SW 1271 (cell line): ENCODE measurements at places on chromosomes 4 and X.

GRCh38 chr4:107719207-107719921 is 670 bp downstream of the PAPSS1 start:
- no peak for DNase-seq

GRCh38 chr4:92047209-92047875 is 256.4 kb upstream of the GRID2 start:
- no peak for DNase-seq

DNA sequence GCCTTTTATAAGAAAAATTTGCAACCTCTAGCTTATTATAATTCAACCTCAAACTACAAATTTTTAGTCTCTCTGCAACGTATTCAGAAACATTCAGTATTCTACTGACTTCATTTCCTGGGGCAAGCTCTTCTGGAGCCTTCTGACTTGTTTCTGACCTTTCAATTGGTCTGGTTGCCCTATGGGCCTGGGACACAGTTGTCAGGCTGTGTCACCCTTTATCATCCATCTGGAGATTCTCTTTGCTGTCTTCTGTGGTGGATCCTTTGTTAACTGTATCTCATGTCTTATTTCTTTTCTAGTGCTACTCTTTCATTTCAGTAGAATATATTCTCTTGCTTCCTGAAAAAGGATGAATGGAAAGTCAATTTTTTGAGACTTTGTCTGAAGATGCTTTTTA is 55.1 kb upstream of the PGRMC2 start:
- no peak for DNase-seq

GRCh38 chrX:30741545-30741944 is 88.3 kb downstream of the GK start:
- DNase-seq = no peak

DNA sequence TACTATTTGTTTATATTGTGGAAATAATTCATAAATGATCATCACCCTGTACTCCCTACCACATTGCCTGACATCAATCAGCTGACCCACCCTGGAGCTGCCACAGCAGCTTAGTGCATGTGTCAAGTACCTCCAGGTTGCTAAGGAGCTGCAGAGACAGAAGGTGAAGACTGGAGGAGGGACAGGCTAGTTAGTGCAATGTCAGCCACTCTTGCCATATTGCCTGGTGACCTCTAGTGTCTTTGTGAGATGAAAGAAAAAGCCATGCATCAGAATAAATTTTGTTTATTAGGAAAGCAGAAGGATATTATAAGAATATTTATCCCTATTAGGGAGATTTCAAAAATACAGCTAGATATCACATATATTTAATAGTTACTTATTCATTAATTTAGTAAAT is 243.9 kb upstream of the FAT4 start:
- no peak for DNase-seq

DNA sequence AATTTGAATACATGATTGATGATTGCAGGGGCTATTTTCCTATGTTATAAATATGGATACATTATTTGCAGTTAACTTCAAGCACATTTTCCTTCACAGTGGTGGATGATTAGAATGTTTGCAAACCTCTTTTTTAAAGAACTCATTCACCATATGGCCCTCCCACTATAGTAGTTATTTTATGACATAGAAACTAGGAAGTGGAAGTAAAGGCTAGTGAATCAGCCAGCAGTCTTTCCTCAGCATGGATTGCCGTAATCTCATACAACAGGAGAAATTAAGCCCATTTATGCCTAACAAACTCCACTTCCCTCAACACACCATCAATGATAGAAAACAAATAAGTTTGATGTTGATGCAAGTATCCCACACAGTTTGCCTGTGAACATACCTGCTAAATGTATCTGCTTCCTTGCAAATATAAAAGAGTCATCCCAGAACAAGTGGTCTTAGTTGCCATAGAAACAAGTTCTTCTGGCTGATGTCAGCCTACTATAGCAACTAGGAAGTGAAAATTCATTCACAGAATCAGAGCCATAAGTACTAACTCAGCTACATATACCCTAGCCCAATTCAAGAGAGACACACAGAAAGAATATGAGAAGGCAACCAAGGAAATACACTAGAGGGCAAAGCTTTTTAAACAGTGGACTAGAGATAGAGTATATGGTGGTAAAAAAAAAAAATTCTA is 100.9 kb upstream of the RADX start:
- no peak for DNase-seq

- no peak for DNase-seq
Observed at GRCh38 chr4:149835280-149835679, 19.6 kb upstream of the IQCM start.

DNA sequence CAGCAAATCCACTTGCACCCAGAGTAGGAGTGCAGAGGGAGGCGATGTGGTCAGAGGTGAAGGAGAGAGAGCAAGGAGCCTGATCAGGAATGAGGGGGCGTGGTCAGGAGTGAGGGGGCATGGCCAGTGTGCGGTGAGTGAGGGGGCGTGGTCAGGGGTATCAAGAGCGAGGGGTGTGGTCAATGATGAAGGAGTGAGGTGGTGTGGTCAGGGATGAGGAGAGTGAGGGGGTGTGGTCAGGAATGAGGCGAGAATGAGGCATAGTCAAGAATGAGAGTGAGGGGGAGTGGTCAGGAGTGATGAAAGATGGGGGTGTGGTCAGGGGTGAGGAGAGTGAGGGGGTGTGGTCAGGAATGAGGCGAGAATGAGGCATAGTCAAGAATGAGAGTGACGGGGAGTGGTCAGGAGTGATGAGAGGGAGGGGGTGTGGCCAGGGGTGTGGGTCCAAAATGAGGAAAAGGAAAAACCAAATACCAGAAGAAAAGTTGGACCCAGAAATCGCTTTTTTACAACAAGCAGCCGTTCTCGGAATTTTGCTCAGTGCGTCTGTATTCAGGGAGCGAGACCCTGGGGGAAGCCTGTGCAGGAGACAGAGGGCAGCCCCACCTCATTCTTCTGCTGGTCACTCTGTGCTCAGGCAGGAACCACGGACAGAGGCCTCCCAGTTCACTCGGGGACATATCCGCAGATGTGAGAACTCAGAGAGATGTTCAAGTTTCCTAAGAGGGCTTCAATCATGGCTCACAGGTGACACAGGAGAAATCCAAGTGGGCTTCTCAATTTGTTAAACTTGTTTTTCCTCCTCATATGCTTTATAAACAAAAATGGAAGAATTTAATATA is 47.5 kb downstream of the MAGEA1 start:
- DNase-seq = peak; percentile 9

DNA sequence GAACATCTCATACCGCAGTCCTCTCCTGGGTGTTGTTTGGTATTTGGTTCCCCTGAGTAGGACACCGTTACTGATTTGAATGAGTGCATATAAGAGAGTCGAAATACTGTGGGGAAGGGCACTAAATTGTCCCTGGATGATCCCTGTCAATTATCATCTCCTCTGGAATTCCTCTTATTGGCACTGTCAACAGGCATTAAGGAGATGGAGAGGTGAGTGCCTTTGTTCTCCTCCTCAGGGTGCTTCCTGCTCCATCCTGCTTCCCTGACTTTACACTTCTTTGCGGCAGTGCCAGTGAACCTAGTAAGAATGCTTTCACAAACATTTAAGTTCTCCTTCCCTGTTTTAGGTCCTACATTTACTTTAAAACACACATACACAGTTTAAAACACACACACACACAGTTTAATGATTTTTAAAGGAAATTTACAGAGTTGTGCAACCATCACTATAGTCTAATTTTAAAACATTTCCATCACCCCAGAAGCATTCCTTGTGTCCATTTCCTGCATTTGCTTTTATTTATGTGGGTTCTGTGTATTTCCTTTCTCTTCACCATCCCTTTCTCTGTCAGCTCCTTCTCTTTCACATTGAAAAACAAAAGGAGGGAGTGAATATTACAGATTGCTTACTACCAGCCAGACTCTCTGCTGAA is 20.9 kb upstream of the ZRSR2 start:
- no peak for DNase-seq

- peak; percentile 13 for DNase-seq
Observed at GRCh38 chrX:136065044-136065671, 79.9 kb downstream of the SLC9A6 start.

DNA sequence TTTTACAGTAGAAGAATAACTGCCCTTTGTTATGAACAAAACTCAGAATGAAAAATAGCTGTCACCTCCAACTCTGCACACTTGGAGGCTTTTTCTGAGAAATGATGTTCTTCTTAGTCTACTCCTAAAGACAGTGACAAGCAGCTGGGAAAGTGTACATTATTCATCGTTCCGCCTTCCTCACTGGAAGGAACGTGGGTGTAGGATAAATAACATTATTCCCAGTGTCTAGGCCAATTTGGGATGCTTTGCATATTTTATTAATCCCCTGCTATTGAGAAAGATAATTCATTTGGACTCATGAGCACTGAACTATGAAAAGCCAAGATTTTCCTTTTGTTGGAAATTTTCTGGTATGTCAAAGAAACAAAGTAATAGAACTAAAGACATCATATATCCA is 87.8 kb downstream of the VCX2 start:
- no peak for DNase-seq

GRCh38 chr4:82284475-82284857 is 89.3 kb downstream of the HNRNPD start:
- no peak for DNase-seq

GRCh38 chrX:81120936-81121371 is 80.8 kb downstream of the HMGN5 start:
- peak; percentile 0 for DNase-seq

- no peak for DNase-seq
Observed at GRCh38 chr4:89324671-89325070, 17.1 kb upstream of the GPRIN3 start.

DNA sequence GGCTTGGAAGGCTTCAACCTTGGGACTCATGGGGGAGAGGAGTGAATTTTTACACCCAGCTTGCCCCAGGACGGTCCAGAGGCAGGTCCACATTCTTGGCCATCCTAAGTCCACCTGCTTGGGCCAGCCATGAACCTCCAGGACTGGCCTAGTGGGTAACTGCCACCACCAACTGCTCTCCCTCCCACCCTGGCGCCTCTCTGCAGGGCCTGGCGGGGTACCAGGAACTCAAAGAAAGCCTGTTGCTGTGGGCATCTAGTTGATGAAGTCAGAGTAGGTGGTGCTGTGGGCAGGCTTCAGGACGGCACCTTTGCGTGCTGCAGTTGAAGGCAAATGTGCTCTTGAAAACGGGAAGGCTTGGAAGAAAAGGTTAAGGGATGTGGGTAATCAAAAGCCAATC is 12.0 kb downstream of the BCOR start:
- DNase-seq = no peak

- DNase-seq = no peak
Observed at GRCh38 chr4:107991945-107992630, 2.4 kb downstream of the HADH start.

DNA sequence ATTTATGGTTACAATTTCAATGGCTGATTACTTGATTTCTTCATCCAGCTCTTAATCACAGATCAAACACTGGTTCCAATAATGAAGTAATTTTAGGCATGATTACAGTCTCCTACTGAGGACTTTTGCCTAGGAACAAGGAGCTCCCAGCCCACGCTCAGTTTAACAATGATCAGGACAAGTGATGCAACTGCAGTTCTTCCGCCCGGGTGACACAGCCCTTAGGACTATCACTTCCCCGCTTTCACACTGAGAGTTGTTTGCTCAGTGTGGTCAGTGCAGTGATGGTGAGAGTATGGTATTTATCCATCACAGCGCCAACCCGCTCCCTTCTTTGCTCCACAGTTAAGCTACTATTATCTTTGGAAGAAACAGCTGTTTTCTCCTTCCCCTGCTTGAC is 203.2 kb upstream of the MBNL3 start:
- no peak for DNase-seq

DNA sequence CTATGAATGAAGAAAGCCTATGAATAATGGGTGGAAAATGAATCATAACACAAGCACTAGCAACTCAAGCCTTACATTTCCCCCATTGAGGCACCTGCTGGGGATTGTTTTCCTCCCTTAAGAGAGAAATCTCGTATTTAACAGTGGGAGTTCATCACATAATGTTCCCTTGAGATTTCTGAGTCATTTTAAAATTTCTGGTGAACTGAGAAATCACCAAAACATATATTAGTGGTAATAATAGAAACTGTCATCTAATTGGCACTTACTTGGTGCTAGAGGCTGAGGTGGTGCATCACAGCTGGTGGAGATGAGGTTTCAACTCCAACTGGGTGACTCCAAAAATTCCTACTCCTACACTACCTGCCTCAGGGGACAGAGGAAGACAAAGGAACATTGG is 561.3 kb upstream of the LCORL start:
- DNase-seq = no peak

GRCh38 chr4:7956934-7957656 is 17.4 kb upstream of the AFAP1 start:
- DNase-seq = no peak

DNA sequence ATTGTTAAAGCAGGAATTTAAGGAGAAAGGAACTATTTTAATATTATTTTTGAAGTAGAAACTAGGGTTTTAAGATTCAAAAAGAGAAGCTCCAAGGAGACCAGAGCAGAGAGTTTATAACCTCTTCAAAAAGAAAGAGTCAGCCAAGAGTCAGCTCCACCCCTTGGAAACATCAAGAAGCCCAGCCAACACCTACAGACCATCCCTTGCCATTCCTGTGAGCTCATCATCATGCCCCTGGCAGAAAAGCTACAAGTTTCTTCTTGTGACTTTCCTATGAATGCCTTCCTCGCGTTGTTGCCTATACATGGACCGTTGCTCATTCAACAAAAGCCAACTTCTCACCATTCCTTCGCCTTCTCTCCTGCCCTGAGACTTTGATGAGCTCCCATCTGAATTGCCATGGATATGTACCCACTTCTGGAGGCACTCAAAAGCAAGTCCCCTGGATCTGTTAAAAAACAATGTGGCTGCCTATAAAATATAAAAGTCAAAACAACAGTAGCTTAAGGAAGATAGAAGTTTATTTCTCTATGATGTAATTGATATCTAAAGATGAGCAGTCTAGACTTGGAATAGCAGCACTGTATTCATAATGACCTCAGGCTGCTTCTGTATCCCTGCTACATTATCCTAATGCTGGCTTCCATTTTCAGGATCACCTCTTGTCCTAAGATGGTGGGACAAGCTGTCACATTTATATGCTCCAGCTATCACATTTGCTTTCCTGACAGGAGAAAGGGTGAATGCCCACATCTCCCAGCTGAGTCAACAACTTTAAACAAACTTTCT is 20.3 kb downstream of the PLRG1 start:
- no peak for DNase-seq

- no peak for DNase-seq
Observed at GRCh38 chrX:100356351-100356896, 53.6 kb downstream of the PCDH19 start.

DNA sequence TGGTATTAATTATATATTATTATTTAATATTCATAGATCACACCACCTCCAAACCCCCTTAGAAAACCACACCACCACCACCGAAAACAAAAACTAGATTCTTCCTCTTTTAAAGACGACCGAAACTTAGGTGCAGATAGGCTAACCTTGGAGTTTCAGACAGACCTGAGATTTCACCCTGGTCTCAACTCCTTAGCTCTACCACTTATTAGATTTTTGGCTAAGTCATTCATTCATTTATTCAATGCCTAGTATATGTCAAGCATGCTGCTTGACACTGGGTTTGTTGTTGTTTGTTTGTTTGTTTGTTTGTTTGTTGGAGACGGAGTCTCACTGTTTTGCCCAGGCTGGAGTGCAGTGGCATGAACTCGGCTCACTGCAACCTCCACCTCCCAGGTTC is 9.5 kb upstream of the BMP2K start:
- no peak for DNase-seq

GRCh38 chrX:22952010-22952409 is 47.8 kb upstream of the DDX53 start:
- DNase-seq = no peak
